ENCODE measurements at places on chromosomes 5 and 9.

DNA sequence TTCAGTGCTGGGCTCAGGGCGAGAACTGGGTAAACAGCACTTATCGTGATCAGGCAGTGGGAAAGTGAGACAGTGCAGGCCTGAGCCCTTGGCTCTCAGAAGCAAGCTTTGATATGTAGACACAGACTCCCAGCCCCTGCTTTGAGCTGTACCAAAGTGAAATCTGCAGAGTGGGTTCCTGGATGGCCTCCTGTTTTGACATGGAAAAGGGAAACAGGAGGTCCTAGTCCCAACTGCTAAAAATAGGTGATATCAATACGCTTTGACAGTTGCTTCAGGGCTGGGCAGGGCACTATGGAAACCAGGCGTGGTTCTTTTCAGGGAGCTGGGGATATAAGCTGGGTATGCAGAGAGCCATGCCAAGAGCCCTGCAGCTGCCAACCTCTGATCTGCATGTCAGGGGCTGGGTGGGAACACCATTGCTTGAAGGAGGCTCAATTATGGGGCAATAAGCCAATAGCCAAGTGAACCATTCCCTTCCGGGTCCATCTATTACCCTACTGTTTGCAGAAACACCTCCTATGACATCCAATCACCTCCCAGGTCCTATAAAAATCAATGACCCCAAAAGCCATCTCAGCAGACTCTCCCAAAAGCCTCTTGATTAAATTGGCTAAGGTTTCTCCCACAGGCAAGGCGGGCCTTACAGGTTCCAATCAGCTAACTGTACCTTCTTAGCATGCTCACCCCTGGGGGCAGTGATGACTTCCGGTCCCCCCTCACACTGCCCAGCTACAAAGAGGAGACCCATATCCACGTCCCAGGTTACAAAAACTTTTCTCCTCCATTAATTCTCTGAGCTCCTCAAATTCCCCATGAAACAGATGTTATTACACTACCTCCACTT, 45.8 kb downstream of the EPB41L4B start:
- no peak for DNase-seq

DNA sequence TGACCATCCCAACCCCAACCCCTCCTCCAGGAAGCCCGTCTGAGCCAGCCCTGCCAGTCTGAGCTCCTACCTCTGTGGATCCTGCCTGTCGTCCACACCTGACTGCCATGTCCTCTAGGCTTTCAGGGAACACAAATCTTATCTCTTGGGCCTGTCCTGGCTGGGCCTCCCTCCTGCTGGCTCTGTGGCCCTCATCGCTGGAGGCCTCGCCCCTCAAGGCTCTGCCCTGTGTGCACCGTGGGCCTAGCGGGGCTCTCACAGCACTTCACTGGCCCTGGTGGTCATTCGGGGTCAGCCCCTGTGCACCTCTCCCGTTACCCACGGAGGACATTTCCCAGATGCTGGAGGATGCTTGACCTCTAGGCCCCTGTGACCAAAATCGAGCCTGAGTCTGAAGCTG, 133.3 kb downstream of the RXRA start:
- DNase-seq = no peak

GRCh38 chr5:99331061-99331460, 402.3 kb upstream of the CHD1 start:
- no peak for DNase-seq

- no peak for DNase-seq
Observed at GRCh38 chr5:100832252-100833230, 70.5 kb downstream of the ST8SIA4 start.

DNA sequence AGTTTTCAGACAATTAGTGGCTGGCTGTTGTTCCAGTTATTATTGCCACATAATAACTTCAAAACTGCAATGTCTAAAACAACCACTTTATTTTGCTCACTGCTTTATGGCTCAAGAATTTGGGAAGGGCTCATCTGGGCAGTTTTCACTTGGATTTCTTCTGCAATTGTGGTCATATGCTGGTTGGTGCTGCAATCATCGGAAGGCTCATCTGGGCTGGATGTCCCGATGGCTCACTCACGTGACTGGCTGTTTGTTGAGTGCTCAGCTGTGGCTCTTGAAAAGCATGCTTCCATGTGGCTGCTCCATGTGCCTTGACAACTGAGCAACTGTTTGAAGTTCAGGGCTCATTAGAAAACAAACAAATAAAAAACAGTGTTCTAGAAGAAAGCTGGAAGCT, 1032.5 kb downstream of the DTWD2 start:
- DNase-seq = no peak

GRCh38 chr5:96790961-96791504, 16.7 kb downstream of the ERAP1 start:
- DNase-seq = no peak

- DNase-seq = no peak
Observed at GRCh38 chr5:107341376-107342084, 329.2 kb downstream of the EFNA5 start.

GRCh38 chr9:131578731-131579504, 33.6 kb downstream of the PRRT1B start:
- DNase-seq = no peak

DNA sequence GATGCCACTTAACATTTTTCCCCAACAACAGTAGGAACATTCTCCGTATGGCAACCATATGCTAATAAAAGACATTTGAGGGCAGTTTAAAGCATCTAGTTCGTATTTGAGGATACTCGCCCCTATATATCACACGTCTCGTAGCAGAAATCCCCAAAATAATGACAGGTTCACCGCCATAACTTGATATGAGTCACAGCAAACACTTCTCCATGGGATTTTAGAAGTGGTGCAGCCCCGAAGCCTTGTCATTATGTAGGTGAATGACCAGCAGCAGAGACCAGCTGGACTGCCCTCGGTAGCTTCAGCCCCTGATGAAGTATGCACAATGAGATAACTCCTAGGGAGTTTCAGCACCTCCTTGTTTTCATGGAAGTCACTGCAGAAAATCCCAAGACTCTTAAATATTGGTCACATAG, 2.0 kb downstream of the CTNND2 start:
- no peak for DNase-seq

DNA sequence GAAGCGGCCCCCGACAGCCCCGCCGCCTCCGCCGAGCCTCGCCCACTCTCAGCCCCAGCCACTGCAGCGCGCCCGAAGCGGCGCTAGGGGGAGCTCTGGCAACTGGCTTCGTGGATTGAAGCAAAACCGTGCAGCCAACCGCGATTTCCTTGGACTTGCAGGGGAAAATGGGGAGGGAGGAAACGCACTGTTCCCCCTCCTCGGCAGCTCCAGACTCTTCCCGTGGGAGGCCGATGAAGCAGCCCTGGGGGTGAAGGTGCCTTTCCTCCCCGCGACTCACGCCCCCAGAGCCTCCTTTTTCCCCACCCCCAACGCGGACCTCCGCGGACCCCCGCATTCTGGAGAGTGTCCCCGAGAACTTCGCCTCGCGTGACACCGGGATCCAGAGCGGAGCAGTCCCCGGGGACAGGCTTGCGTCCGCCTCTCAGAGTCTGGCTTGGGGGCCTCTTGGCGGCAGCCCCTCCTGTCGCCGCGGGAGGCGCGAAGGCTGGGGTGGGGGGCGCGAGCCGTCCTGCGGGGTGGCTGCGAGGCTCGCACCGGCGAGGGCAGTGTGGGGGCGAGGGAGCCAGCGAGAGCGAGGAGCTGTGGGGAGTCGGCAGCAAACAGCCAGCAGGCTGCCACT, 3.8 kb downstream of the IER5L start:
- DNase-seq = peak; percentile 59

DNA sequence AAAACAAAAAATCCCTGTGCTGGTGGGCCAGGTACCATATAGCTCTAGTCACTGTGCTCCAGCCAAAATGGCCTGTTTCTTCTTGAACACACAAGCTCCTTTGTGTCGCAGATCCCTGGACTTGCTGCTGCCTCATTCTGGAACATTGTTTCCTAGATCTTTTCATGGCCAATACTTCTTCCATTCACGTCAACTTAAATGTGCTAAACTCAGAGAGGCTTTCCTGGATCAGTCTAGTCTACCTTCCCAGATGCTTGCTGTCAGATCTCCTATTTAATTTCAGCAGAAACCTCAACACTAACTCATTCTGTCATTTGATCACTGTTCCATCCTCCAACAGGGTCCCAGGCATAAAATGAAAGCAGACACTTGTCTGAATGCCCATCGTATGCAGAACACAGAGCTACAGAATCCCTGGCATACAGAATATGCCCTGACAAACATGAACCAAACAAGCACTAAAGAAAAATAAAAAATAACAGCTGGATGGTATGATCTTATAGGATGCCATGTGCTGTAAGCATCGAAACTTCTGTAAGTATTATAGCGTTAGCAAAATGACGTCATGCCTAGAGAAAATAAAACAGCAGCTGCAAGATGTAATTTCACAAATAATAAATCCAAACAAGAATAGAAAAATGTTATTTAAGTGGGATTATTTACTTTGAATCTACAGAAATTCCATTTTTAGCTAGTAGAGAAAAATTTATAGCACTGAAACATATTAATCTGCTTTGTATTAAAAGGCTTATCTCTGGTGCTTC, 403.7 kb upstream of the DAP start:
- DNase-seq = no peak

GRCh38 chr5:33049298-33049697, 338.2 kb downstream of the NPR3 start:
- DNase-seq = no peak

DNA sequence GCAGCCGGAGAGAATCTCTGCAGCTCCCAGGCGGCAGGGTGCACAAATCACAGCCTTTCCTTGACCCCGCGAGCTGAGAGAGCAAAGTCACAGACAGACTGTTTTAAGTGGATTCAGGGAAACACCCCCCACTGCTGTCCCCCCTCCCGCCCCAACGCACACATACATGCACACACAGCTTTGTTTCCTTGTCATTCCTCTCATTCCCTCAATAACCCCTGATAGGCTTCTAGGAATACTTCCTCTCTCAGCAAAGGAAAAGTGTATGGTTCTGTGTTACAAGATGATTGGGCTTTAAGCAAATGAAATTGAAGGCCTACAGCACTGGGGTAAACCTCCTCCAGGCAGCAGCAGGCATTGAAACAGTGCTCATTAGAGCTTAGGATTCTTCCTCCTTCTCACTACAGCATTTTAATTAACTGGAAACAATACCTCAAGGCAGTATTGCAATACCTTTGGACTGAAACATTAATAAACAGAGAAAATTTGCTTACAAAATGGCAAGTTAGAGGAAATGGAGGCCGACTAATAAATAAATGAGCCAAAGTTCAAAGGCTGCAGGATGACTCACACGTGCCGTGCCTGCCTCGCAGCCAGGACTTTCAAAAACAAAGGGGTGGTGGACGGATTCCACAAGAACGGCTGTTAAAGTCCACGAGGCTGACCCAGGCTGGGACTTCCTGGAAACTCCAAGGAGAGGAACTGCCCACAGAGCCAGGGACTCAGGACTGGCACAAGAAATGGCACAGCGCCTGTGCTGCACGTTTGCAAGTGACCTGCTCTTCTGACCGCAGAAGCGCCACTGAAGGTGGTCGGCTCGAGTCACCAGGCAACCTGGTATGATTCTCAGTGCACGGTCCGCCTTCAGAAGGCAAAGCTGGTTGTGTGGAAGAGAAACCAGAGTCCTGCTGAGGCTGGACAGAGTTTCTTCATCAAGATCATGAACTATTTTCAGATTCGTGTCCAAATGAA, 236.2 kb downstream of the SYK start:
- DNase-seq = no peak

GRCh38 chr9:136237486-136238341, 7.9 kb downstream of the QSOX2 start:
- no peak for DNase-seq

GRCh38 chr9:27353474-27354229, 56.7 kb upstream of the EQTN start:
- no peak for DNase-seq

GRCh38 chr9:133869674-133870405, 122.3 kb downstream of the VAV2 start:
- DNase-seq = no peak

DNA sequence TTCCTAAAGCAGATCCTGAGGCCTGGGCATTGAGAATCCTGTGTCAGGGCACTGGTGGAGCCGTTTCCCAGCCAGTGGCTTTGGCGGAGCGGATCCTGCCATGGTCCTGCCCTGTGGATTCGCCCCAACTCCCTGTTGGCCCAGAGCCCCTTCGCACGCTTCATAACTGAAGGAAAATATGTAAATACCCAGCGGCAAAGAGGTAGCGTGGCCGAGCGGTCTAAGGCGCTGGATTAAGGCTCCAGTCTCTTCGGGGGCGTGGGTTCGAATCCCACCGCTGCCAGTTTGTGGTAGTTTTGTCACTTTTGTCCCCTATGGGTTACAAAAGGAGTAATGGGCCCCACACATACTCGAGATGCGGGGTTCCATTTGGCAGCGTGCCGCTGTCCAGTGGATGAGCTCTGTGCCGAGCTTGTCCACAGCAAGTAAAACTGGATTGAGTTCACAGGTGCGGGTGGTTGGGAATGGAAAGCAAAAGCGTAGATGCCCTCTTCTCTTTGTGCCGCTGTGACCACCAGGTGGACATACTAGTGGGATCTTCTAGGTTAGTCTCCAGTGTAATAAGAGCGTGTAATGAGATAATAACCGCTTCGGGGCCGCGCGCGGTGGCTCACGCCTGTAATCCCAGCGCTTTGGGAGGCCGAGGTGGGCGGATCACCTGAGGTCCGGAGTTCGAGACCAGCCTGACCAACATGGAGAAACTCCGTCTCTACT, 17.3 kb downstream of the TRIM7 start:
- DNase-seq = no peak

DNA sequence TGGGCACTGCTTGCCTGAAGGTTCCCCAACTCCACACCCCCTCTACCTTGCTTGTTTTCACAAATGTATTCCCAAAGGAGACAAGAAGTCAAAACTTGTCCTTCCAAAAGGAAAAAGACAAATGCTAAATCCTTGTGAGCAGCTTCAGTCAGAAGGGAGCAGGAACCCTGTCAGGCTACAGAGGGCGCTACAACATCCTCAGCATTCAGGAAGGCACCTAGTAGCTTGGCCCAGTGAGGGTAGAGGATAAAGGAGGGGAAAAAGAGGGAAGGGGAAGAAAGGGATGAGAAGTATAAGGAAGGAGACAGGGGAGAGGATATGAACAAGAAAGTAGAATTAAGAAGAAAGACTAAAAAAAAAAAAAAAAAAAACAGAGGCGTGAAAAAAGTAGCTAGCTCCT, 97.5 kb downstream of the MLLT3 start:
- DNase-seq = no peak

- no peak for DNase-seq
Observed at GRCh38 chr9:68429631-68430030, 73.2 kb downstream of the PGM5 start.
